ENCODE measurements at places on chromosomes 4 and X. TPM values are rescaled to one million over a fixed set of nuclear protein-coding genes. Genes with fewer than 3 reads are reported as not detected.
A peak's percentile ranks its signal among the peaks of the same experiment; 100 is the strongest.

- DNase-seq = no peak
These were observed 79.4 kb upstream of the FHL1 start for GRCh38 chrX:136067966-136068365.

GRCh38 chr4:10063544-10064300, 42.4 kb upstream of the SLC2A9 start:
- no peak for DNase-seq

GRCh38 chr4:13539619-13540445, 4.5 kb downstream of the NKX3-2 start:
- DNase-seq = no peak

DNA sequence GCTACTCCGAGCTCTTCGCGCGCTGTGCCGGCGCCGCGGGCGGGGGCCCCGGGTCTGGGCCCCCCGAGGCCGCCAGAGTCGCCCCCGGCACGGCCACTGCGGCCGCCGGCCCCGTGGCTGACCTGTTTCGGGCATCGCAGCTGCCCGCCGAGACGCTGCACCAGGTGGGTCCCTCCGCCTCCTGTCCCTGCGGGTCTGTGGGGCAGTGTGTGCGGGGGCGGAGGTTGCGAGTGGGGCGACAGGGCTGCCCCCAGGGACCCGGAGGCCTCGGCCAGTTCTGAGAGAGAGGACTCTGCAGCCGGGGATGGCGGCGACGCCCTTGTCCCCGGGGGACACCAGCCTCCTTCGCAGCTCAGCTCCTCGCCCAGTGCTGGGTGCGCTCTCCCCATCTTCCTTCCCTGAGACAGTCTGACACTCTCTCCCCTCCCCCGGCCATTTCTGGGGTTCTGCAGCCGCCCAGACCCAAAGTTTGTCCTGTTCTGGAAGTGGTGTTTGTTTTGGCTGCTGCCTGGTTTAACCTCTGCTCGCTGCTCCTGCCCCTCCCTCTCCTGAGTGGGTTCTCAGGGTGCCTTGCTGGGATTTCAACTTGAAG, 609 bp downstream of the REPS2 start:
- DNase-seq = peak; percentile 43

GRCh38 chr4:163279713-163280112, 52.7 kb downstream of the NPY1R start:
- DNase-seq = no peak

- no peak for DNase-seq
These were observed 29.6 kb upstream of the MND1 start for GRCh38 chr4:153314915-153315314.

- no peak for DNase-seq
These were observed 20.0 kb downstream of the MORF4L2 start for GRCh38 chrX:103666202-103667107.

DNA sequence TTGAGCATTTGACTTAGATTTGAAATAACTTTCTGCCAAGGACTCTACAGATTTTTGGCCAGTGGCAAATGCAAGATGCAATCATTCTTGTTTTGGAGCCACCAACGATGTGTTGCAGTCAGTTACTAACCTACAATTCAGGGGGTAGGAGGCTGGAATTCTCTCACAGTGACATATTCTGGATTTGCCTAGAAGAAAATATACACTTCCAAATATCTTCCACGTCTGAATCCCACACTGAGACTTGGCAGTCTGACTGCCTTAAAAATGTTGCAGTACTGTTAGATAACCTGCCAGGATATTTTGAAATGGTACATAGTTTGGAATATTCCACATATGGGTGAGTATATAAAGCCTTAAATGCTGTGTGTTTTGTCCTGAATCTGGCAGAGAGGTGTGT, 27.6 kb upstream of the AGTR2 start:
- DNase-seq = no peak

- peak; percentile 15 for DNase-seq
These were observed 14.3 kb upstream of the TDO2 start for GRCh38 chr4:155889031-155889793.

DNA sequence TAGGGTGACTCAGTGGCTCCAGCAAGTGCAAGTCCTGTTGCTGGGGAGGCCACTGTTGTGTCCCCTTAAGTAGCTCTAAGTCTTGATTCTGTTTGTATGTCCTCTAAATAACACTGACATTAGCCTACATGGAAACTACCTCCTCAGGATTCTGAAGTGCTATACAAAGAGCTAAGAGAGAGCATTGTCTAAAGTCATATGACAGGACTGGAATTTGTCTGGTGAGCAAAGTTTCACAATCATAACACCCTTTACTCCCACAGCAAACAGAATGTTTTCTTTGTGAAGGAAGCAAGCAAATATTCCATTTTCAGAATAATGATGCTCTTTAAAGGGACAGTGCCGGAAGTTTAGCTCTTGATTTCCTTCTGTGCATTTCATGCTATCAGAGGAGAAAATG, 23.4 kb upstream of the CT47A1 start:
- no peak for DNase-seq

- DNase-seq = no peak
These were observed 121.3 kb downstream of the PRDM5 start for GRCh38 chr4:120801137-120801758.

- no peak for DNase-seq
These were observed 1.3 kb downstream of the MSX1 start for GRCh38 chr4:4860600-4861389.

DNA sequence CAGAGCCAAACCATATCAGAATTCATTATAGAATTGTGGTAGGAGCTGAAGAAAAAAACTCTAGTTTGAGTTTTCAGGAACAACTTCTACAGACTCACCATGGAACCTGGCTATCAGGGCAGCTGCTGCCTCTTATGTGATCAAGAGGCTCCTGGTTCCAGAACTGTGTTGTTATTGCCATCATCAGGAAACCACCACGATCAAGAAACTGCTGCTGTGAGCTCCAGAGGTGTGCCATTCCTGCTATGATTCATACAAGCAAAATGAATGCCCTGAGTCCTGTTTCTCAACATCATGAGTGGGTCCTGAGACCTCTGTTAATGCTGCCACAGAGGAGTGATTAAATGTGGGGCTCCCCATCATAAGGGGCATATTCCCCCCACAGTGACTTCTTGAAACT, 43.7 kb downstream of the TASL start:
- DNase-seq = no peak

GRCh38 chr4:169070895-169071218, 60.8 kb upstream of the CBR4 start:
- DNase-seq = peak; percentile 44

DNA sequence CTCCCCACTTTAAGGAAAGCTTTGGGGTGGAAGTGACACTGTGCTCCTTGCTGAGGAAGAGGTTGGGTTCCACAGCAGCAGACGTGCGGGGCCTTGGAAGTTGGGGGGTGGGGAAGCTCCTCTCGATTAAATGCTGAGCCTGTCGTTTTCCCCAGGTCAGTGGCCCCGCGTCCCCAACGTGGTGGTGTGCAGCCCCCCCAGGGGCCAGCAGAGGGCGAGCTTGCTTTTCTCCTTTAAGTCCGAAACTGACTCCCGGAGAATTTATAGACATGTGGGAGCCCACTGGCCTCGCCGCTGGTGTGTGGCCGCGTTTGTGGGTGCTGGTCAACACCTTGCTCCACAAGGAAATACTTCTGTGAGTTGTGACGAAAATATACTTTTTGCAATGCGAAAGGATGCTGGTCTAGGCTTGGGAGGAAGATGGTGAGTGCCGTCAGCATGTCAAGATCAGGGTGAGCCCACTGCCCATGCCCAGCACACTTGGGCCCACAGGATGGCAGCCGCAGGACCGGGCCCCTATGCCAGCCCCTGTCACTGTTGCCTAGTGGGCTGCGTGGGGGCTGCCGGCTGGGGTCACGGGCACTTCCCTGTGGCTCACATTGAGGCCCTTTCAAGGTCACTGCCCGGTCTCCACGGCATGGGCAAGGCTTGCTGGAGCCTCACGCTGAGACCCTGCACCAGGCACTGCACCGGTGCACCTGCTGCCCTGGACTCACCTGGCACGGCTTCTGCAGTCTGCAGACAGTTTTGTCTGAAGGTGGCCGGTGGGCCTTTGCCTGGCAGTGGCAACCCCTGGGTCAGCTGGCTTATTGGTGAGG, 9.4 kb downstream of the UVSSA start:
- peak; percentile 65 for DNase-seq

DNA sequence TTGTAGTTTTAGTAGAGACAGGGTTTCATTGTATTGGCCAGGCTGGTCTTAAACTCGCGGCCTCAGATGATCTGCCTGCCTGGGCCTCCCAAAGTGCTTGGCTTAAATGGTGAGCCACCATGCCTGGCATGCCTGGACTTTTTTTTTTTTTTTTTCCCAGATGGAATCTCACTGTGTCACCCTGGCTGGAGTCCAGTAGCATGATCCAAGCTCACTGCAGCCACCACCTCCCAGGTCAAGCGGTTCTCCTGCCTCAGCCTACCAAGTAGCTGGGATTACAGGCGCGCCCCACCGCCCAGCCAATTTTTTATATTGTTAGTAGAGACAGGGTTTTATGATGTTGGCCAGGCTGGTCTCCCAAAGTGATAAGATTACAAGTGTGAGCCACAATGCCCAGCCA, 8.4 kb downstream of the UBE2K start:
- peak; percentile 57 for DNase-seq

- no peak for DNase-seq
These were observed 118.0 kb upstream of the WDFY3 start for GRCh38 chr4:85084371-85085094.

- DNase-seq = no peak
These were observed 63.0 kb upstream of the FAM9A start for GRCh38 chrX:8864161-8864560.

GRCh38 chr4:160265836-160266235, 1163.0 kb downstream of the RAPGEF2 start:
- no peak for DNase-seq

GRCh38 chrX:52216541-52216940, 31.9 kb downstream of the MAGED4 start:
- DNase-seq = no peak

DNA sequence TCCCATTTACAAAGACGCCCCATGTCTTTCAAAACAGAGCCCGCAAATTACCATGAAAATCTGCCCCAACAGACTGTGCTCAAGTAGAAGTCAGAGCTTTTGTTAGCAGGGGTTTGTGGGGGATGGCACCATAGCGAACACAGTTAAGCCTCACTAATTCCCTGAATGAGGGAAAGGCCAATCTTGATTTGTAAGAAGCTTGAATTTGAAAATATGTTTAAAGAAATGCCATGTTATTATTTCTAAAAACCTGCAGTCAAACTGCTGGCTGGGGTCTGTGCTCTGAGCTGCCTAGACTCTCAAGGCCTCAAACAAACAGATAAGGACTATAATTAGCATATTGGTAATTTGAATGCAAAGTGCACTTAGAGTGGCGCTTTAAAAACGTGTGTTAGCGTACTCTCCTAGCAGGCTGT, 9.4 kb upstream of the PAK3 start:
- no peak for DNase-seq

DNA sequence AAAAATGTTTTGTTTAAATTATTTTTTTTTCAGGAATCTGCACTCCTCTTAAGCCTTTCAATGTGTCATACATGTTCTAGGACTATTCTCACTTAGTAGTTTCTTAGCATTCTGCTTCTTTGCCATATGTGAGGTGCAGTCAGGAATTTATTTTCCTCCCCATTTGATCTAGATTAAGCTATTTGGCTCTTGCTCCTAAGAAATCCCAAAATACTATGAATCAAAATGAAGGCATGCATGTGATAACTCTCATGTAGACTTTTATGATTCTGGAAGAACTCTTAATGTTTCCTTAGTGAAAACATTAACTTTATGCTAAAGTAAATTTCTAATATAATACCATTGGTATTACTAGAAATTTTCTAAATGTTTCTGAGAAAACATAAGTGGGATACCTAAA, 664.5 kb downstream of the RAPGEF2 start:
- no peak for DNase-seq

GRCh38 chr4:7929118-7929951, 10.3 kb downstream of the AFAP1 start:
- DNase-seq = peak; percentile 53

DNA sequence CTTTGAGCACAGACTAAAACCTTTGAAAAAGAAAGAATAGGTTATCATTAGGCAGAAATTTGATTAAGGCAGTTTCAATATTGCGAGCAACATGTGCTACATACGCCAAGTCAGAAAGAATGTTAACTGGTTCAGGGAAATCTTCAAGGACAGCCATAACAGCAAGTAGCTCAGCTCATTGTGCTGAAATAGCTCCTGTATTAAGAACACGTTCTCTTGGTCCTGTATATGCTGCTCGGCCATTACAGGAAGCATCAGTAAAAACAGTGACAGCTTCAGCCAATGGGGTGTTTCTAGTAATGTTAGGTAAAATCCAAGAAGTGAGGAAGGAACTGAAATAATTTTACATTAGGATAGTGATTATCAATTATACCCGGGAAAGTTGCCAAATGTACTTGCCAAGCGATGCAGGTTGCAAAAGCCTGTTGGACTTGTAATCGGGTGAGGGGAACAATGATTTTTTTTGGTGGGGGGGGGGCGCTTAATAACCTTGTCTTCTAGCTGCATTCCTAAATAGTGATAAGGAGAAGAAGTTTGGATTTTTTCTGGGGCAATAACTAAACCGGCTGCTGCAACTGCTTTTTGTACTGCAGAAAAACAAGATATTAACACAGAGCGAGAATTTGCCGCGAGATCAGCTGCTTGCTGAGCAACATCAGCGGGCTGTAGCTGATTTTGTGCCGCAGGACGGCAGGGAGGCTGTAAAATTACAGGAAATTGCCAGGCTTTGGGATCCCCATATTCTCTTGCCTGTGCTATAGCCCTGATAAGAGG, 49.4 kb upstream of the RASSF6 start:
- DNase-seq = no peak

GRCh38 chrX:71550578-71550977, 17.7 kb downstream of the OGT start:
- no peak for DNase-seq

The CFAP99 gene
- 0.87 TPM for polyA plus RNA-seq

The ETDA gene
- not detected for polyA plus RNA-seq

The PIR gene
- 3.0 TPM for polyA plus RNA-seq

The PDE6B gene
- 3.0 TPM for polyA plus RNA-seq

The SLIT2 gene
- polyA plus RNA-seq = 0.82 TPM

The CXCL10 gene
- polyA plus RNA-seq = 0.19 TPM

The DGAT2L6 gene
- not detected for polyA plus RNA-seq

The ODAPH gene
- not detected for polyA plus RNA-seq

The APLN gene
- polyA plus RNA-seq = 0.19 TPM

The UCHL1 gene
- 198 TPM for polyA plus RNA-seq

The POF1B gene
- polyA plus RNA-seq = 3.5 TPM

The PAGE2 gene
- not detected for polyA plus RNA-seq

The OTUD4 gene
- polyA plus RNA-seq = 9.3 TPM

The ZAR1 gene
- polyA plus RNA-seq = not detected

The CD40LG gene
- not detected for polyA plus RNA-seq

The C1QTNF7 gene
- polyA plus RNA-seq = 0.30 TPM

The FAM193A gene
- polyA plus RNA-seq = 15.5 TPM

The CXorf49 gene
- polyA plus RNA-seq = not detected

The MAGEC2 gene
- polyA plus RNA-seq = not detected
